ENCODE measurements at places on chromosomes 2 and 18.

DNA sequence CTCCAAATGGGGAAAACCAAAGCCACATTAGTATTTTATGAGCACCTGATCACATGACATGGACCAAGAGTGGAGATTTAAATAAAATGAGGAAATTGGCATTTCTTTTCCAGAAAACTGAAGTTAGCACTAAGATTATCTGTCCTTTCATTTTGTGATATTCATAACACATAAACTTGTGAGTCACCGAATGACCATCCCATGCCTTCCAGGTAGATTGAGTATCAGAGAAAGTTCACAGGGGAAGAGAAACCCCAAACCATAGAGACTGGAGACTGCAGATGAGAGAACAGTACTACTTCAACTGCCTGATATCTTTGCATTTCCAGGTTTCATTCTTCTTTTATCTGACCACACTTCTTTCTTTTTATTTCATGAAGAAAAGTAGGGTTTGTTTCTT, 176.3 kb upstream of the LRP1B start:
- no peak for DNase-seq

GRCh38 chr2:134774786-134775641, 56.2 kb upstream of the TMEM163 start:
- DNase-seq, result no peak

- no peak for DNase-seq
Measured at GRCh38 chr18:26207937-26208336, 18.3 kb upstream of the TAF4B start.

- DNase-seq, result no peak
Measured at GRCh38 chr18:76529433-76529811, 34.4 kb upstream of the ZNF516 start.

All from muscle of back (tissue), 13 donors.